NCI-H2107 (cell line): ENCODE measurements at places on chromosomes 12 and 14.

DNA sequence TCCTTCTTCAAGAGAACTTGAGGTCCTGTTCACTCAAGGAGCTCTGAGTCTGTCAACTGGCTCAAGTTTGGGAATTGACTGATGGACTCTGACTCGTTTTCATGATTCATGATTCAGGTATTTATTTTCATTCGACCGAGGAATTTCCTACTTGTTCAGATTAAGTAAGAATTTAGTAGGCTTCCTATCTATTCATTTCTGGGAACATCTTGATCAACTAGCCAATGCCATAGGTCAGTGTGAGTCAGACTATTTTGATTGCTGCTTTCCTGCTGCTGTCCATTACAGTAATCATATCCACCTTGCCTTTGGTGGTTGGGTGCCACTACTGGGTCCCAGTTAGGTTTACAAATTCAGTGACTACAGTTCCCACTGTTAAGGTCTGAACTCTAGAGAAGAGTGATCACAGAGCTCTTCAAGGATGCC is 6.1 kb downstream of the FAM186A start:
- DNase-seq = no peak

- DNase-seq = no peak
These were observed 23.2 kb upstream of the MLEC start for GRCh38 chr12:120663741-120664140.

GRCh38 chr12:132685400-132685799 is 1.7 kb downstream of the POLE start:
- DNase-seq = no peak

DNA sequence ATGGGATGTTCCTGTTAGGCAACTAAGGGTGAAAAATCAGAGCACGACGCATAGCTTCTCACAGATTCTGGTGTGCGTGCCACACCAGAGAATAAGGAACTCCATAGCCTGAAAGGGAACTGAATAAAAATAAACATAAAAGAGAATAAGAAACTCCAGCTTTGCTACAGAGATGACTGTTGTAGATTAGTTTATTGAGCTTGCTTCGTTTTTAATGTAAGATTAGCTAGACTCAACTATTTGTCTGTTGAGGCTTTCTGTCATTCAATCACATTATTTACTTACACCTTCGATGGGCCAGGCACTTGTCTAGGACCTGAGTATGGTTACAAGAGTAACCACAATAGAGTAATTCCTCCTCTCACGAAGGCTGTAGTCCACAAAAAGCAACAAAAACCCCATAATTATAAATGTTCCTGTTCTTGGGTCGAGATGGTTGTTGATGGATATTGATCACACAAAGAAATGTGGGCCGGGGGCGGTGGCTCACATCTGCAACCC is 807 bp upstream of the ZCCHC8 start:
- no peak for DNase-seq

- no peak for DNase-seq
These were observed 61.0 kb downstream of the LRRC74A start for GRCh38 chr14:76887191-76887590.

- DNase-seq = no peak
These were observed 89.7 kb downstream of the PIWIL1 start for GRCh38 chr12:130427381-130427887.

DNA sequence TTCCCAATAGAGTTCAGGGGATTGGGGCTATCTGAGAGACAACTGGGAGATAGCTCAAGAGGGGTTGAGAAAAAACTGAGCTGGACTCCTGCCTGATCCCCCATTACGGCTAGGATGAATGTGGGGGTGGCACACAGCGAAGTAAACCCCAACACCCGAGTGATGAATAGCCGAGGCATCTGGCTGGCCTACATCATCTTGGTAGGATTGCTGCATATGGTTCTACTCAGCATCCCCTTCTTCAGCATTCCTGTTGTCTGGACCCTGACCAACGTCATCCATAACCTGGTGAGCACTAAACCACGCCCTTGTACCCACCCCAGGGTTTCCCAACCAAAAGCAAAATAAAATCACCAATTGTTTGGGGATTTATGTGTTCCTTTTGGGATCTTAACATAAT is 1.0 kb downstream of the ORMDL2 start:
- no peak for DNase-seq

- no peak for DNase-seq
These were observed 43.9 kb downstream of the SSPN start for GRCh38 chr12:26239122-26239851.

- DNase-seq = no peak
These were observed 49.2 kb upstream of the PTHLH start for GRCh38 chr12:28021704-28022103.

GRCh38 chr12:4296751-4297150 is 23.2 kb downstream of the CCND2 start:
- no peak for DNase-seq

DNA sequence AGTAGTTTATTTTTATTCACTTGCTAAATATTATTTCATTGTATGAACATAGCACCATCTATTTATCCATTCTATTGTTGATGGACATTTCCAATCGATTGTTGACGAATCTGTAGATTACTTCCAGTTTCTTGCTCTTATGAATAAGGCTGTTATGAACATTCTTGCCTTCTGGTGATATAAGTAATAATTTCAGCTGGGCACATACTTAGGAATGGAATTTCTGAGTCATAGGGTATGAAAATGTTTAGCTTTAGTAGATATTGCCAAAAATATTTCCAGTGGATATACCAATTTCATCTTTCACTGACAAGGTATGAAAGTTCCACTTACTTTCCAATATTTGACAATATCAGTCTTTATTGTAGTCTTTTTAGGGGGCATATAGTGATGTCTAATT is 468.5 kb downstream of the ETNK1 start:
- DNase-seq = no peak

DNA sequence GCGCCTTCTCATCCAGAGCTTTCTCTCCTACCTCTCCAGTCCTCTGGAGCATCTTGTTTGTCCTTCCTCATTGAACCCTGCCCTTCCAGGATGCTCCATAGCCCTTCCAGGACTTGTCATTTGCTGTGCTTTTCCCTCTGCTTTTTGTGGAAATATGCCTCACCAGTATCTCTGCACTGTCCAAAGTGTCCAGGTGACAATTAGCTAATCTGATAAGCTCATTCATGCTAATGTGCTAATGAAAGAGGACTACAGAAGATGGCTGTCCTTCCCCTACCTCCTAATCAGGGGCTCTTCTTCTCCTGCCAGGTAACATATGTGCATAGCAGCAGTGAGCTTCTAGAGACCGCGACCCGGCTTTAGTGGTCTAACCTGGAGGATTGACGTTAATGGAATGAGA is 58.4 kb upstream of the OTX2 start:
- no peak for DNase-seq

GRCh38 chr14:24959791-24960331 is 90.1 kb downstream of the STXBP6 start:
- no peak for DNase-seq

- no peak for DNase-seq
These were observed 592 bp upstream of the KCNK10 start for GRCh38 chr14:88323523-88324199.

- DNase-seq = no peak
These were observed 114.8 kb downstream of the ESRRB start for GRCh38 chr14:76490735-76491134.

- DNase-seq = no peak
These were observed 130.1 kb downstream of the SLC41A2 start for GRCh38 chr12:104828015-104828414.

- no peak for DNase-seq
These were observed 54.0 kb downstream of the PHLDA1 start for GRCh38 chr12:75977590-75977951.

DNA sequence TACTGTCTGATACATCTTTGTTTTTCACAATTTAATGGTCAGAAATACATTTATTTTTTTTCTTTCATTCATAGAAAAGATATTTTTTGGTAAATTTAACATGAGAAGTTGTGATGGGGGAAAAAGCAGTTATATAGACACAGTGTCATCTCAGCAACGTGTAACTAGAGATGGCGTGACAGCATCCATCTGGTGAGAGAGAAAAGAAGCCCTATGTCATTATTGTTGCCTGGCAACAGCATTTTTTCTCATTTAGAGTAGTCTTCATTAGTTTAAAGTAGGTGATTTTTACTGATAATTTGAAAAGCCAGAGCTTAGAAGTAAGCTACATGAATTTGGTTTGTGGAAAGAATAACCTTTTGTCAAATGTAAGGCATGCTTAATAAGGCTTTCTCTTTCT is 128.6 kb downstream of the ACSS3 start:
- no peak for DNase-seq

DNA sequence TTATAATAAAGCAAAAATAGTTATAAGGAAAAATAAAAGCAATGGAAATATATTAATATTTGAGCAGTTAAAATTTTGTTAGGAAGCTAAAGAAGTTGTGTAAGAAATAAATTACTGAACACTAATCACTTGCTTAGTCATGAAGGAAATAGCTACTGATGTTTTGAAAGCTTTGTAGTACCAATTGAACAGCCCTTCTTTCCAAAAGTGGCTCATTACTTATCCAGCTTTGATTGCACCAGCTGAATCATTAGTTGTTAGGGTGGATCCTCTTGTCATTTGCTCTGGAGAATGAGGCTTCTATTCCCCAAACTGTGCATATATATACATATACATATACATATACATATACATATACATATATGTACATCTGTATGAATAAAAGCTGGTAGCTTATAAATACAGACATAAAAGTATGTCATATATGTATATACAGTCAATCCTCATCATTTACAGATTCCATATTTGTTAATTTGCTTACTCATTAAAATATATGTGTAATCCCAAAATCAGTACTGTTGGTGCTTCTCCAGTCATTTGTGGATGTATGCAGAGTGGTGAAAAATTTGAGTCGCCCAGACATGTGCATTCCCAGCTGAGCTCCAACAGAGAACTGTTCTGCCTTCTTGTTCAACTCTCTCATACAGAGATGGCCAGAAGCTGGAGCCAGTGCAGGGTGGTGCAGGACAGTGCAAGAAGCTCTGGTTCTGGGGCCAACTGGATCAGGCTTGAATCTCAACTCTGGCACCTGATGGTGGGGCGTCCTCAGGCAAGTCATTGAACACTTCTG is 214.1 kb downstream of the RPAP3 start:
- DNase-seq = no peak

DNA sequence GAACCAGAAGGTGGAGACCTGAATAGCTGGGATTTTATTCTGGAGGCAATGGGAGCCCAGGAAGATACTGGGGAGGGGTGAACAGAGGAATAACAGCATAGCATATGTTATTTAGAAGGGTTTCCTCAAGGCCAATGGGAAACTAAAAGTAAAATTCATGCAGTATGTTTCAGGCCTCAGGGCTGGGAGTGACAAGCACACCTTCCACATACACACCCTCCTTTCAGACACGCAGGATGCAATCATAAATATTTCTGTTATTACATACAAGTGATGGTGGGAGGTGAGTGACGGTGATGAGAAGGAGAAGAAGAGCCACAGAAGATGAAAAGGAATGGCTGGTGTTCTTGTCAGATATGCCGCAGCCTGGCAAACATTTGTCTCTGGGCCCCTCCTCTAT is 106.1 kb upstream of the FLRT2 start:
- DNase-seq = no peak

DNA sequence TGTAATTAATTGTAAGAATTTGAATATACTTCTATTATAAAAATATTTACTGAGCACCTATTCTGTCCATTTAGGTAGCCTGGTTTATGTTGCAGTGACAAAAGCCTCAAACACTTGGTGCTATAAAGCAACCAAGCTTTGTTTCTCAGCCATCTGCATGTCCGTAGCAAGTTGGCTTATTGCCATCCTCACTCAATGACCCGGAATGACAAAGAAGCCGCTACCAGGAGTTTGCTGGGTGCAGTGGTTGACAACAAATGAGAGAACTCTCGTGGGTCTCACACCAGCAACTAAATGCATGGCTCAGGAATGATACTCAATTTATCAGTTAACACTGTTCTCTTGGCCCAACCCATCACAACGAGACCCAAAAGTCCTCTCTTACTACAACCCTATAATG is 553.1 kb downstream of the DIO2 start:
- no peak for DNase-seq

- DNase-seq = no peak
These were observed 4.7 kb downstream of the VRK1 start for GRCh38 chr14:96801931-96802330.

GRCh38 chr12:71304306-71304705 is 135.3 kb upstream of the LGR5 start:
- DNase-seq = no peak

GRCh38 chr12:88182416-88182815 is 40.3 kb downstream of the TMTC3 start:
- DNase-seq = no peak

GRCh38 chr14:50871228-50871627 is 625 bp upstream of the ABHD12B start:
- no peak for DNase-seq

GRCh38 chr12:103085541-103085940 is 128.1 kb downstream of the ASCL1 start:
- DNase-seq = peak; percentile 73

DNA sequence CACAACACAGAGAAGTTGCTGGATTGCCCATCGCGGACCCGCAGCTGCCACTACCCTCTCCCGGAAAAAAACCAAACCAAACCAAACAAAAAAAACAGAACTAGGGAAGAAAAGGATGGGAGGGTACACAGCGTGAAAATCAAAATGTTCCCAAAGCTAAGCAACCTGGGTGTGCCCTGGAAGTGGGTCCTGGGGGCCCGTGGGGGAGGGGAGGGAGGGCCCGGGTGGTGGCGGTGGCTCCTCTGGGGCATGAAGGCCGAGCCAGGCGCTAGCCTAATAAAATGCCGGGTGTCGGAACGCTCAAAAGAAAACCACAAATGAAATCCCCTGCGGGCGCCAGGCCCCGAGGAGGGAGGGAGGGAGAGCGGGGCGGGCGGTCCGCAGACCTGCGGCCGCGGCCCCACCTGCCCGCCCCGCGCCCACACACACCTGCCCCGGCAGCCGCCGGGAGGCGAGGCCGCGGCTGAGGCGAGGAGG is 787 bp downstream of the HECTD4 start:
- no peak for DNase-seq

GRCh38 chr12:27998170-27998569 is 25.6 kb upstream of the PTHLH start:
- no peak for DNase-seq

- no peak for DNase-seq
These were observed 80.4 kb downstream of the PDE3A start for GRCh38 chr12:20448781-20449180.

- DNase-seq = peak; percentile 98
These were observed 1346.4 kb downstream of the TMEM121 start for GRCh38 chr14:106872611-106873446.

GRCh38 chr14:32985866-32986265 is 47.2 kb downstream of the NPAS3 start:
- peak; percentile 24 for DNase-seq

GRCh38 chr14:38481952-38482678 is 226.2 kb upstream of the CLEC14A start:
- no peak for DNase-seq

DNA sequence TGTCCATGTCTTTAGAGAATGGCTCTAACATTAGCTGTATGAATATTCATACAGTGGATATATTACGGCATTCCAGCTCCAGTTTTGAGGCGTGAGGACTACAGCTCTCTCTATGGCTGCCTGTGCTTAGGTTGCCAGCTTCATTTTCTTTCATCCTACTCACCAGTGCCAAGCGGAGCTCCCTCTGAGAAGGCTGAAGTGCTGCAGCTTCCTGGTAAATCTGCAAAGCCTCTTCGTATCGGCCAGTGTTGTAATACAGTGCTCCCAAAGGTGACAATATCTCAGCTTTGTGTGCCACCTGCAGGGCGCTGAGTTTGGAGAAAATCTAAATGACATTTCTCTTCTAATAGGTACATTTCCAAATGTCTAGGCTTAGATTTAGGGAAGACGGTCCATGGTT is 19.8 kb upstream of the OVCH1 start:
- DNase-seq = no peak

GRCh38 chr12:29792132-29792531 is 8.4 kb upstream of the TMTC1 start:
- no peak for DNase-seq

- no peak for DNase-seq
These were observed 13.4 kb upstream of the IFI27 start for GRCh38 chr14:94097091-94097490.
